Sciatic nerve (tissue), 2 donors: ENCODE measurements at places on chromosomes 11 and 22. TPM values are rescaled to one million over a fixed set of nuclear protein-coding genes. Genes with fewer than 3 reads are reported as not detected.

GRCh38 chr11:5522308-5522707, 5.8 kb upstream of the UBQLNL start:
- no peak for DNase-seq

NEFH gene
- 1.4 TPM for total RNA-seq

DNA sequence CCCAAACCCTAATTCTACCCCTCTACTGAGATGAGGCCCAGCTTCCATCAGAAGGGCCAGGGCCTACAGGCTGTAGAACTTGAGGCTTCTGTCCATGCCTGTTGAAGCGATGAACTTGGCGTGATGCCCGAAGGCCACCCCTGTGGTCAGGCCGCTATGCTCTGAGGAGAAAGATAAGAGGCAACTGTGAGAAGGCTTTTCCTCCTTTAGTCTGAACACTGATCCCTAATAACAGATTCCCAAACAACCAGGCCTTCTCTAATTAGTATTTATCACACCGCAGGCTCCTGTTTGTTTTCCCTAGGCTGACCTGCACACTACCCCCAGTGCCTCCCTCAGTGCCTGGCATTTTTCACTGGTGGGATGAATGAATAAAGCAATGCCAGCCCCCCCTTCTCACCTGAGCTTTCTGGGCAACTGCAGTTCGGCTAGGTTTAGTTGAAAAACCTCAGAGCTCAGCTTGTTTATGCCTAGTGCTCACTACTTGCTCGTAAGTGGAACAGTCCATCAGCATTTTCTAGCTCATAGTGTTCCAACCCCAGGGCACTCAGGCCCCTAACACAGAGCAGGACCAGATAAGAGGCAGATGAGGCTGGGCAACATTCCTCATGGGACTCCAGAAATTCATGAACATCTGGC, 15.2 kb downstream of the PRPF19 start:
- no peak for DNase-seq

DNA sequence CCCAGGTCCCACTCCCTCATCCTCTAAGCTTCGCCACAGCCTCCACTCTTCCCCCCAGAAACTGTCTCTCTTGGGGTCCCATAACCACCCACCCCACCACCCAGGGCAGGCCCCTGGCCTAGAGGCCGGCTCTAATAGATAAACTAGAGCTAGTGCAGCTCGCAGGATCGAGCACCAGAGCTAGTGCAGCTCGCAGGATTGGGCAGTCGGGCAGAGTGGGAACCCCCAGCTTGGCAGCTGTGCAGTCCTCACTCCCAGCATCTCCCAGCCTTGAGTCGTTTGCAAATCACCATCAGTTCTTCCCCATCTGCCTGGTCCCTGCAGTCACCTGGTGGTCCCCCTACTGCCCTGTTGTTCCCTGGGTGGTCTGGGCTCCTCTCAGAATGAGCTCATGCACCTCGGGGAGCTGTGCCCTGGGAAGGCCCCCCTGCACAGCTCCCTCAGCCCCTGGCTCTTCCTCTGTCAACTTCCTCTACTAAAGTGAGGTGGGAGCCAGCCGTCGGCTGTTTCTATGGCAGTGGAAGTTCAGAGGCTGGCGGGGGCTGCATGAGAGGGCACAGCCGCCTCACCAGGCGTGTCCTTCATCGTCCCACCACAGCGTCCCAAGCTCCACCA, 15.5 kb upstream of the SHANK2 start:
- DNase-seq: no peak

DNA sequence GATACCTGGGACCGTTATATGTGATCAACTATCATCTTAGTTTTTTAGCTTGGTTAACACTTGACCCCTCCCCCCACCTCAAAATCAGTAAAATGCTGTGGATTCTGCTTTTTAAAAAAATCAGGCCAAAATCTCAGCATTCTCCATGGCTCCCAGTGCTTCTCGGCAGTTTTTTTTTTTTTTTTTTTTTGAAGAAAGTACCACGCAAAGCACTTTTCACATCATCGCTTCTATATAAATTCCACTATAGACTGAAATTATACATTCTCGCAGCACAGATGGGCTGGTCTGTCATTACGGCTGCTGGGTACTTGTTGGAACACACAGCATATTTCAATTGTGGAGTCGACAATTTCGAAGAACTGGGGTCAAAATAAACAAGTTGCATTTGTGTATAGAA, 67.7 kb upstream of the PPARA start:
- no peak for DNase-seq

GRCh38 chr22:47610281-47610680, 847.8 kb downstream of the TBC1D22A start:
- no peak for DNase-seq
